Iris pigment epithelial cell (primary cell): ENCODE measurements at places on chromosomes 2 and 18.

- no peak for DNase-seq
These were observed 197.5 kb downstream of the PIEZO2 start for GRCh38 chr18:10951631-10952544.

GRCh38 chr18:46283895-46284295 lies 179.7 kb downstream of the HAUS1 start:
- DNase-seq: no peak

DNA sequence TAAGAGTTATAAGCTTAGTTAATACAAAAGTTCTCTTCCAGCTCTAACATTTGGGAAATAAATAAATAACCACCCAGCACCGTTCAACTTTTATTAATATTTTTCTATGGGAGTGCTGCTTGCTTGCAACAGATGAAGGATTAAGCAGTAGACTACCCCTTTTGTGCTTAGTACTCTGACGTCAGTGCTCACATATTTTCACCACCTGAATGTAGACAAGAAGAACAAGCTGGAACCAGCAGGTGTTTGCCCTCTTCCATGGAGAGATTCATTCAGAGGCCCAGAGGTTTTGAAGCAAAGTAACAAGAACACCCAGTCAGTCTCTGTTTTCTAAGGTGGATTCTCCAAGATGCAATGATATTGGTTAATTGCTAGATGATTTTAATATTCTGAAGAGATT lies 307.1 kb upstream of the PIK3C3 start:
- no peak for DNase-seq

DNA sequence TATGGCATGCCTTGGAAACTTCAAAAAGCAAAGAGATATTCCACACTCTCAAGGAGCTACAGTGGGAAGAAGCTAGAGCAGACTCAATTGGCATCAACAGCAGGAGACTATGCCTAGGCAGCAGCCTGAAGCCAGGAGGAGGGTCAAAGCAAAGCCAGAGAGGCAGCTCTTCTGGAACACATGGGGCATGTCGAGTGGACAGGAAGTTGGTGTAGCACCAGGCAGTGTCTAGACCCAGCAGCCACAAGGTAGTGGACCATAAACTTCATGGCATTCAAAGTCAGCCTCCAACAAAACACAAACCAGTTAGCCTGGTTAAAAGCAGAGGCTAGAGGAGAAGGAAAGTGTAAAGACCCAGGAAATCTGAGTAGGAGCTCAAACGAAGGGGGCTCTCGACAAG lies 311.2 kb upstream of the PKDCC start:
- DNase-seq: no peak

DNA sequence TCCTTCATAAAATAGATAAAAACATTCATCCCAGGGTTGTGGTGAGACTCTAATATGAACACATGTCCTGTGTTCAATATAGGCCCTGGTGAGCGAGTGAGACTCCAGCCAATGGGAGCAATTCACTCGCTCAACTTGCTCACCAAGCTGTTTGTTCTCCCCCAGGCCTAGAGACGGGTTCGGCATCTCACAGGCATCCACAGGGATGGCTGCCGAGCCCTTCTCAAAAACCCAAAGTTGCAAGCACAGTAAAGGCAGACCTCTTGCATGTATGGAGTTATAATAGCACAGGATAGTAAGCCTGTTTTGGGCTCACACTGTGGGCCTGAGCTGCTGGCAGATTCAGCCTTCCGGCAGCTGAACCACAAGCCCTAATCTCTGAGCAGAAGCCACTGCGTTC lies 15.7 kb downstream of the PARD6G start:
- DNase-seq: no peak

DNA sequence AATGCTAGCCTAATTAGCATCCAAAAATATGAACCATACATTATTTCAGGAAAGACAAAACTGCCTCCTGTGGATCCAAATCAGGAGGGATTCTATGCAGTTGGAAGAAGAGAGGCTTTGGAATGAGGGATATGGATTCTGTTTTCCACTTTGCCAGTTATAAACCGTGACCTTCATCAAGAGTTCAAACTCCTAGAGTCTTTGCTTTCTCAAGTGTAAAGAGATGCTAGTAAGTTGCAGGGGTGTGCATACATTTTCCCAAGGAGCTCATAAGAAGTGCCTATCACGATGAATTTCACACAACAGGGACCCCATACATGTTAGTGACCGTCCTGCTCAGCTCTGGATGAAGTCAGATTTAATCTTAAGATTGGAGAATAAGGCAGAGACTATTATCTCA lies 542.5 kb downstream of the SOX11 start:
- DNase-seq: no peak
